ENCODE measurements at places on chromosomes 4 and X. TPM values are rescaled to one million over a fixed set of nuclear protein-coding genes. Genes with fewer than 3 reads are reported as not detected.
A peak's percentile ranks its signal among the peaks of the same experiment; 100 is the strongest.

Gene CSAG2
- not detected for total RNA-seq

DNA sequence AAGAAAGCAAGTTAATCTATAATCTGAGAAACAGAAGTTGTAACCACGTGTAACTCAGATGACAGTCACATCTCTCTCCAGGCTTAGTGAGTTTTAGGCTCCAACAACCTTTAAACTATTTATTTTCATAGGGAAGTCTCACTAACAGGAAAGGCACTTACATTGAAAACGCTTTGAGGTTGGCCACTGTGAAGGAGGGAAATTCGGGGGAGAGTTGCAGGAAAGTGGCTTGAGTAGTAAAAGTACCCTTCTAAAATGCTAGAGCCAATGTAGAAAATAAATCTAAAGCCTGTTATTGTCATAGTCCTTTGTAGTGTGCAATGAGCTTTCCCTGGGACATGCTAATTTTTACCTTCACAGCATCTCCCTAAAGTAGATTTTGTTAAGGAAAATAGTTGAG lies 995 bp upstream of the NFXL1 start:
- no peak for DNase-seq

DNA sequence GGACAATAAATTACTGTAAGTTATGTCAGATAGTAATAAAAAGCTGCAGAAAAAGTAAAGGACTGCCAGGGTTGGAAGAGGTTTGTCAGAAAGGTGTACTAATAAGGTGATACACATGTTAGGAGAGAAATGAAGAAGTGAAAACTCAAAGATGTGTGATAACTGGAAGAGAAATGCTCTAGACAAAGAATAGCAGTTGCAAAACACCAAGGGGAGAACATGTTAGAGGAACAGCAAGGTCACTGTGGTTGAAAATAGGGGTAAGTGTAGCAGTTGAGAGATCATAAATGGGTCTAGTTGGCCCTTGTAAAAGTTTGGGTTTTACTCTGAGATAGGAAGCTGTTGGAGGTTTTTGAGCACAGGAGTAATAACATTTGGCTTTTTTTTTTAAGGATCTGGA lies 46.9 kb downstream of the HSPA4L start:
- DNase-seq, result no peak

- DNase-seq, result no peak
These were observed 28.9 kb downstream of the SLC25A5 start for GRCh38 chrX:119497185-119497584.

- no peak for DNase-seq
These were observed 14.6 kb downstream of the ANOS1 start for GRCh38 chrX:8717354-8717753.

GRCh38 chrX:154021131-154021611 lies 1.5 kb upstream of the IRAK1 start:
- DNase-seq, result peak; percentile 56

DNA sequence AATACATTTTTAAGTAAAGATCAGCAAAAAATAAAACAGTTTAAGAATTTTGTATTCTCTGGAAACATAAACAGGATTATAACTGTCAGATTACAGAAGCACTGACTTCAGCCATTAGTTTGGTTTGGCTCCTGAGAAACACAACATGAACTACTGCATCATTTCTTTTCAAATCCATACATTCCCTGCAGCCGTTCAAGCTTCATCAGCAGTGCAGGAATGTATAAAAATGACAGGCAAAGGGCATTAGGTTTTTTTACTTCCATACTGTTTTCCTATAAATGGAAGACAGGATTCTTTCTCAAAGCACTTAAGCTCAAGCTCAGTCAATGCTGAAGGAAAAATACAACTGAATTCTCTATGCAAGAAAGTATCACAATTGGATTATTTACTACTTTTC lies 4.2 kb upstream of the MAB21L2 start:
- no peak for DNase-seq
